ENCODE measurements at places on chromosomes 11 and 22. TPM values are rescaled to one million over a fixed set of nuclear protein-coding genes. Genes with fewer than 3 reads are reported as not detected.

GRCh38 chr22:46173152-46173551 is 22.8 kb downstream of the PPARA start:
- H3K4me1 ChIP-seq, result no peaks in the 10 kb centered on the region
- no peak overlapping the region for H3K27ac ChIP-seq
- H3K27me3 ChIP-seq, result no peaks in the 10 kb centered on the region
- 0 out of 2 replicates have a peak, but pooled peaks cover 1% of the 10 kb centered on the region for H3K36me3 ChIP-seq
- no peak overlapping the region for H3K4me3 ChIP-seq
- DNase-seq, result no peak

- no peak overlapping the region for H3K27ac ChIP-seq
- no peaks in the 10 kb centered on the region for H3K36me3 ChIP-seq
- no peaks in the 10 kb centered on the region for H3K27me3 ChIP-seq
- H3K4me3 ChIP-seq, result no peak overlapping the region
These were observed 262.7 kb downstream of the ETS1 start for GRCh38 chr11:128324531-128325141.

DNA sequence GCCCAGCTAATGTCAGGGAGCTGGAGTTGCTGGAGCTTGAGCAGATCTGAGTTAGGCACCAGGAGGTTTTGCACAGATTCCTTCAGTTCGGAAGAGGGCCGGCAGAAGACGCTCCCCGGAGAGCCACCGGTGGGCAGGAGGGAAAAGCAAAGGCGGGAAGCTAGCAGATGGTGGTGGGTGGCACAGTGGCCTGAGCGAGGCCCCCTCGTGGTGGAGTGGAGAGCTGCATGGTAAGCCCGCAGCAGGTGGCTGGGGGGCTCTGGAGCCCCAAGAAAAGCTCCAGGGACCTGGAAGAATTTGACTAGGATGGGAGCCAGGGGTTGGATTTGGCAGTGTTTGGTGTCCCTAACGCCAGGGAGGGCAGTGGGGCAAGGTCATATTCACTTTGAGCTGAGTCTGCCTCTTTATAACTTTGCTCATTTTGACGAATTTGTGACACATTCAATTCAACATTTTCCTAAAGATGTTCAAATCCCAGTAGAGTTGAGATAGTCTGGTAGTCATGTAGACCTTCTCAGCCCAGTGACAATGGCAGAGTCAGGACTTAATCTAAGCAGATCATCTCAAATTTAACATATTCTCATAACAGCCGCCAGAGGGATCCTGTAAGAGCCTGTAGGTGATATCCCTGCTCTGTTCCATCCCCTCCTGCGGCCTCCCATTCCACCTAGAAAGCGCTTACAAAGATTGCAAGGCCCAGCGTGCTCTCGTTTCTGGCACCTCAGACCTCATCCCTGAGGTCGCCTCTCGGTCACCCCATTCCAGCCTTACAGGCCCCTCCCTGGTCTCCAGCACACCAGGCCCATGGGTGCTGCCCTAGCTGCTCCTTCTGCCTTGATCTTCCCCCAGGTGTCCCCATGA is 57.9 kb downstream of the TRIM29 start:
- H3K27ac ChIP-seq, result no peak overlapping the region
- peaks cover 26% of the 10 kb centered on the region for H3K36me3 ChIP-seq
- no peaks in the 10 kb centered on the region for H3K4me1 ChIP-seq
- no peak overlapping the region for H3K4me3 ChIP-seq
- H3K27me3 ChIP-seq, result no peaks in the 10 kb centered on the region

RNF121 gene
- total RNA-seq, result 53.3 TPM

- DNase-seq, result no peak
- H3K4me3 ChIP-seq, result no peak overlapping the region
- H3K4me1 ChIP-seq, result peaks cover 2% of the 10 kb centered on the region
- no peaks in the 10 kb centered on the region for H3K36me3 ChIP-seq
These were observed 1.9 kb upstream of the TRAF6 start for GRCh38 chr11:36512016-36512415.

EXPH5 gene
- 3.1 TPM for total RNA-seq

DBX1 gene
- 0.15 TPM for total RNA-seq

DNA sequence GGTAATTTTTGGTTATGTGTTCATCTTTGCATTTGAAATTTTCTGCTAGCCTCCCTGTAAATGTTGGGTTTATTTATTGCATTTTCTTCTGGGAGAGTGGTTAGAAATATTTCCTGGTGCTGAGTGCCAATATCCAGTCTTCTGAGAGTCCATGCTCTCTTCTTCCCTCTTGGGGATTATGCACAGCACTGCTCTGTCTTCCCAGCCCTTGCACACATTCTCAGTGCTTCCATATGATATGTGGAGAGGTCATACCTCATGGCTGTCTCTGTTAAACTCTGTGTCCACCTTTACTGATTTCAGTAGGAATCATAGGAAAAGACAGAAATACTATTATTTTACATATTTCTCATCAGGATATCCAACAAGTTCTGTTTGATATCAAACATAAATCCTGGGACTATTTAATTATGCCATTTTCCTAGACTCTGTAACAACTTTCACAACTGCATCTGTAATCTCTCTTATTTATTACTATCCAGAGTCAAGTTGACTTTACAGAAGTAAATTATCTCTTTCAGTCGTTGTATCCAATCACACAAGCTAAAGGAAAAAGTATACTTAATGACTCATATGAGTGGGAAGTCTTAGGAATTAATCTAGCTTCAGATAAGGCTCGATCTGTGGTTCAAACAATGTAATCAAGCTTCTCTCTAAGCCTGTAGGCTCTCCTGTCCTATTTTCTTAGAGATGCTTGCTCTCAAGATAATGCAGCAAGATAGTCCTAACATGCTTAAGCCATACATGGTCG is 2.7 kb upstream of the NXPE1 start:
- H3K4me1 ChIP-seq, result peaks cover 4% of the 10 kb centered on the region
- H3K27ac ChIP-seq, result no peak overlapping the region
- no peaks in the 10 kb centered on the region for H3K36me3 ChIP-seq
- DNase-seq, result no peak

DNA sequence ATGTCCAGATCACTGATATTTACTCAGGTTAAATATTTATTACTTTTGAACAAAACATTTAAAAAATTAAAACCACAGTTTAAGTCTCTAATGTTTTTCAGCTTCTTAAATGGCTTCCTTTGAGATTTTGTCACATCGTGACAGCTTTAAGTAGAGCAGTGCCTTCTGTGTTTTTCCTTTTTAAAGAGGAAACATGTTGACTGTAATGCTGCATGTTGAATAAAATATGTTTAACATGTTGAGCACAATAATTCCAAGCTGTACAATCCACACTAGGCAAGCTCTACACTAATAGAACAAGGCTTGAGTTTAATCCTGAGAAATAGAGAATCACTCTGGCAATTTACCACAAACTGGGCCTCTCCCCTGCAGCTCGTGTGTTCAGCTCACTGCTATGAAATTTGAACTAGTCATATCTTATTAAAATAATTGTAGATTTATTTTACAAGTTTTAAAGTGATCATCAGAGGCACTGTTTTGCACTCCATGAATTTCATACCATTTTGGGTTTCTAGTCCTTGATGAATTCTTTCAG is 368.3 kb downstream of the SOX6 start:
- no peak overlapping the region for H3K4me3 ChIP-seq
- H3K27me3 ChIP-seq, result peaks cover 25% of the 10 kb centered on the region
- no peak for DNase-seq
- no peak overlapping the region for H3K27ac ChIP-seq
- no peaks in the 10 kb centered on the region for H3K36me3 ChIP-seq

- H3K27ac ChIP-seq, result no peak overlapping the region
- no peaks in the 10 kb centered on the region for H3K27me3 ChIP-seq
- no peak for DNase-seq
- no peaks in the 10 kb centered on the region for H3K4me1 ChIP-seq
- peak overlapping the region; percentile 81 for H3K4me3 ChIP-seq
These were observed 772 bp downstream of the SBF1 start for GRCh38 chr22:50473855-50474671.

GRCh38 chr11:10155793-10156490 is 138.1 kb downstream of the SBF2 start:
- no peaks in the 10 kb centered on the region for H3K27me3 ChIP-seq
- no peak overlapping the region for H3K4me3 ChIP-seq
- H3K36me3 ChIP-seq, result peaks cover 2% of the 10 kb centered on the region
- peak; percentile 48 for DNase-seq
- no peaks in the 10 kb centered on the region for H3K4me1 ChIP-seq

DNA sequence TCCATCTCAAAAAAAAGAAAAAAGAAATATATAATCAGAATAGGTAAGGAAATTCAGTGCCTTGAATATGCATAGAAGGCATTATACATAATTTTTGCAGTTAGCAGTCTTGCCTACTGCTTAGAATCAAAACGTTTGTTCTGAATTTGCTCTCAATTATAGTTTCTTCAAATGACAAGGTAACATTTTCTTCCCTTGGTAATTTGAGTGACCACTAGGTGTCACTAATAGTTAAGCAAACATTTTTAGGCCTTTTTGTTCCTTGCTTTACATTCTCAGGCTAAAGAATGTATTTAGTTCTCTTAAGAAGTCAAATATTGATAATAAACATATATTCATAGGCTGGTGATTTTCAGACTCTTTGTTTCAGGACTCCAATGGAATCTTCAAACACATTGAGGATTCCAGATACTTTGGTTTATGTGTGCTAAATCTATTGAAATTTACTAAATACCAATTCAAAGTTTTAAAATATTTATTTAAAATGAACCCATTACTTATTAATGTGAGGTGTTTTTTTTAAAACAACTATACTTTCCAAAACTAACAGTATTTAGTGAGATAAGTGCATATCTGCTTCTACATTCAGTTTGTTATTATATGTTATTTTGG is 55.0 kb upstream of the DEPDC7 start:
- no peaks in the 10 kb centered on the region for H3K4me1 ChIP-seq
- H3K36me3 ChIP-seq, result peaks cover 76% of the 10 kb centered on the region
- no peak for DNase-seq
- H3K27me3 ChIP-seq, result no peaks in the 10 kb centered on the region
- no peak overlapping the region for H3K27ac ChIP-seq
- no peak overlapping the region for H3K4me3 ChIP-seq

FOLR2 gene
- total RNA-seq, result not detected

- no peak overlapping the region for H3K4me3 ChIP-seq
- no peaks in the 10 kb centered on the region for H3K36me3 ChIP-seq
- no peaks in the 10 kb centered on the region for H3K4me1 ChIP-seq
- no peak for DNase-seq
- no peak overlapping the region for H3K27ac ChIP-seq
These were observed 40.5 kb upstream of the PRDM11 start for GRCh38 chr11:45105984-45106375.

GRCh38 chr22:25053153-25053805 is 100.8 kb downstream of the KIAA1671 start:
- H3K4me1 ChIP-seq, result no peaks in the 10 kb centered on the region
- no peak overlapping the region for H3K4me3 ChIP-seq
- no peaks in the 10 kb centered on the region for H3K27me3 ChIP-seq
- H3K27ac ChIP-seq, result no peak overlapping the region
- H3K36me3 ChIP-seq, result peaks cover 31% of the 10 kb centered on the region

All from H9 (cell line).